RKO (cell line): ENCODE measurements at places on chromosomes 11 and 22.

DNA sequence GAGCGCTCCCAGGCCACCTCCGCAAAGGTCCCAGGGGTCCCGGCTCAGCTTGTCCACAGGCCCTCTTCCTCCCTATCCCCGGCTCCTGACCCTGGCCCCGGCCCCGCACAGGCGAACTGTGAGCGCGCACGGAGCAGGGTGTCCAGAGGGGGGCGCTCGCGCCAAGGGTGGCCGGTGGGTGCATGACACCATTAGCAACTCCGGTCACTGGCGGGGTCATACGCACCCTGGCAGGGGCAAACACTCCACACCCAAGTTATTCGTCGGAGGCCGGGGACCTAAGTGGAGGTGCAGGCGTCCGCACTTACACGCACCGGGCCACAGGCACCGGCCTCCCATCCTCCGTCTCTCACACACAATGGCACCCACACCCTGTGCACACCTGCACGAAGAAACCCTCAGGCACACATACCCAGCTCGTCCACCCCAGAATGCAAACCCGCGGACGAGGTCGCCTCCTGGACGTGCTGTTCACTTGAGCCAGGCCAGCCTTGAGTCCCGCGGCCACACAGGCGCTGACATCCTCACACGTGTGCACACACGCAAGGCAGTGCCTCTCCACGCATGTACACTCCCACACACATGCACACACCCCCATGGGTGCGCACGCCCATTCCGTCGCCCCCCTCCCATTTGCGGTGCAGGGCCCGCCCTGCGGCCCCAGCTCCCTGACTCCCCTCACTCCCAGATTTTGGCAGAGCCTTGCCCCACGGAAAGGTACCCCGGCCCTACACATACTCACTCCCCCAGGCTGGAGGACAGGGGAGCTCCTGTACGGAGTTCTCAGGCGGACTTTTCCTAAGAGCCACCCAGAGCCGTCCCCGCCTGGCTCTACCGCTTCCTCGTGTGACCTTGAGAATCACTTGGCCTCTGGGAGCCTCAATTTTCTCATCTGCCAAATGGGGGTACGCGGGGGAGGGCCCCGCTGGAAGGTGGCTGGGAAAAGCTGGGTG, at the start of gene RASGRP2:
TSS of gene RASGRP2 (minus strand) at position 552 of the 953 bp plus-strand sequence. CDS start 1,276 bp downstream, outside the sequence.
- no peak for DNase-seq

DNA sequence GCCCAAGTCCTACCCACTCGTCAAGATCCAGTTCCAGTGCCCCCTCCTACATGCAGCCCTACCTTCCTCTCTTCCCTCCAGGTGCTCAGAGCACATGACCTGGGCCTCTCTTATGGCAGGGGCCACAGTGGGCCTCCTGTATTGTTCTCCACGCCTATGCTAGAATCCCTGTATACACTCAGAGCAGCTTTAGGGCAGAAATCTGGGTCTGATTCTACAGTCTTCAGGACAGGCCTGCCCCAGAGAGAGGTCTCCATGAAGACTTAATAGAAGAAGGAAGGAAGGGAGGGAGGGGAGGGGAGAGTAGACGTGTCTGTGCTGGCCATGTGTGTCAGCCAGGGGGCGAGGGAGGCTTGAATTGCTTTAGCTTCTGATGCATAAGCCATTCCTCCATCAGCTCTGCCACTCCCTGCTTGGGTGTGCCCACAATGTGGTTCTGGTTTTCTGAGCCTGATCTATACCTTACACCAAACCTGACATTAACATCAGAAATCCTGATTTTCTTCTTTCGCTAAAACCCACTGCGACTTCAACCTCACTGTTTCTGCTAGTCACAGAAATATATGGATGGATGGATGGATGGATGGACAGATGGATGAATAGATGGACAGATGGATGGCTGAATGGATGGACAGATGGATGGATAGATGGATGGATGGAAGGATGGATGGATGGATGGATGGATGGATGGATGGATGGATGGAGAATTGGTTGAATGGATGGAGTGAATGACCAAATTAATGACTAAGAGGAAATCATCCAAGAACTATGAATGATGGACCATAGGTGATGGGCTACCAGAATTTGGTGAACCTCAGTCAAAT, 56.6 kb upstream of the PRDM11 start:
- DNase-seq = no peak

DNA sequence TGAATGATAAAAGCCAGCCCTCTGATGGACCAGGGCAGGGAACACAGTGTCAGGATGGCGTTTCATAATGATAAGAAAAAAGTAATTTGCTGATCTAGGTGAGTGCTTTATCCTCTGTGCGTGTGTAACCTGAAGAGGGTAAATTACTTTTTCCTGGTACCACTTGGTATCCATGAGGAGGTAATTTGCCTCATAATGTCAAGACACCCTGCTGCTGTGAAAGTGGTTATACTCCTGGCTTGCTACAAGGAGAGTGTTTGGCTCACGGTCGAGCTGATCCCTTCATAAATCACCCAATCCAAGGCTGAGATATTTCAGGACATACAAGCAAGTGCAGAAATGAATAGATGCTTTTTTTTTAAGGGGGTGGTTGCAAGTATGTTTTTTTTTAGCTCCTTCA, 207.2 kb upstream of the PGR start:
- DNase-seq = no peak

DNA sequence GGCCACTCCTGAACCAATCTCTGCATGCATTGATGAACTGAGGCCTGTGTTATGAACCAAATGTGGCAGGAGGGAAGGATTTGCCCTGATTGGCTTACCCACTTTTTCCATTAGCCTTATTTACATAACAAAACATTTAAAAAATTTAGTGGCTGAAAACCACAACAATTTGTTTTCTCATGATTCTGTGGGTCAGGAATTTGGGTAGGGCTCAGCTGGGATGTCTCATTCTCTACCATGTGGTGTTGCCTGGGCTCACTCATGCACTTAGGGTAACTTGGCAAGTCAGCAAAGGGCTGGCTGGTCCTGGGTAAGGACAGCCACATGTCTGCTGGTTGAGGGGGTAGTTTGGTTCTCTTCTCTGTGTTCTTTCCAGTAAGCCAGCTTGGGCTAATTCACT, 35.1 kb upstream of the CYP2R1 start:
- no peak for DNase-seq

GRCh38 chr11:73229321-73229895, 11.3 kb downstream of the P2RY2 start:
- DNase-seq = no peak

GRCh38 chr11:77071077-77071476, 4.3 kb downstream of the CAPN5 start:
- no peak for DNase-seq

GRCh38 chr11:36492724-36493304, 17.3 kb downstream of the TRAF6 start:
- DNase-seq = peak; percentile 72

DNA sequence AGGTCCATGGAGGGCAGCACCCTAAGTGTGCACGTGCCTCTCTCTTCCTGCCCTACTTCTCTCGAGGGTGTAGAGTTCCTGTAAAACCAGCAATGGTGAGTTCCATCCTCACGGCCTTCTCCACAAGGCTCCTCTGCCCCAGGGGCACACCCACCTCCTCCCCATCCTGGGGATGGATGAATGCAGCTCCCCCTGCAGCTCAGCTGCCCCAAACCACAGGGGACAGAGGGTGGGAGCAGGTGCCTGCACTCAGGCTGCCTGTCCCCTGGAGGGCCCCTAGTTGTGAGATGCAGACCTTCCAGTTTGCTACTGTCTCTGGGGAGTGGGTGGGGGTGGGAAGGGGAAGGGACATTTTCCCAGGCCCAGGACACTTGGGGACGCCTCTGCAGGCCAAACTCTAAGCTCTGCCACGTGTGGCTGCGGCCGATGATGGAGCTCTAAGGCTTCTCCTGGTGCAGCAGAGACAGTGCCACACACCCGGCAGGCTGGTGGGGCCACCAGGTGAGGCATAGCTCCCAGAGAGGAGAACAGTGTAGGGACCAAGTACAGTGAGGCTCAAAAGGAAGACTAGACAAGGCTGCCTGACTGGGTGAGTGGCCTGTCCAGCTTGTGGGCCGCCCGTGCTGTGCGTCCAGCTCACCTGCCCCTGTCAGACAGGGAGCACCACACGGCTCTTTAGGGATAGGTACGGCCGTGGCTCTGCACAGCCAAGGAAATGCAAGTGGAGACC, 540.9 kb downstream of the TBC1D22A start:
- no peak for DNase-seq

- DNase-seq = no peak
Observed at GRCh38 chr11:27976262-27976661, 131.7 kb downstream of the KIF18A start.

DNA sequence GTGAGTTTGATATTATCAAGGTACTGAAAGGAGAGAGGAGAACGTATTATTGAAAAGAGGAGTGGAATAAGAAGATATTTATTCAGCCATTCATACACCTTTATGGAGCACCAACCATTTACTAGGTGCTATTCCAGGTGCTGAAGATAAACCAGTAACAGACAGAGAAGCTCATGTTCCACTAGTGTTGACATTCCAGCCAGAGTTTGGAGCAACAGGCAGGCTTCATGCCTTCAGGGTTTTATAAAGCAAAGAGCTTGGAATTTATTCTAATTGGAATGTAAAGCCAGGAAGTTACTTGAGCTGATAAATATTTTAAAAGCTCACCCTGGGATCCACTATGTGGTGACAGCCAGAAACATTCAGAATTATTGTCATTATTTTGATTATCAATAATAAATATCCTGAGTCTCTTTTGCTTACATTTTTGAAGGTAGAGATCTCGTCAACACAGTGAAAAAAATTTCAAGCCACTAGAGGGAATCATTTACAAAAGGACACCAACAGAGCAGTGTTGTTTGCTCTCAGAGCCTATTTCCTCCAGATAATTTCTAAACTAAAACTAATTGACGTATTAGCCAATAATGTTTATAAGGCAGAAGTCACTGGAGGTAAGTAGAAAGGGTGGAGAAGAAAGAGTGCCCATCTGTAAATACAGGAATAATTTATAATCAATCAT, 172.0 kb downstream of the KCNA4 start:
- DNase-seq = no peak

- no peak for DNase-seq
Observed at GRCh38 chr11:62104816-62105653, 18.8 kb upstream of the INCENP start.

DNA sequence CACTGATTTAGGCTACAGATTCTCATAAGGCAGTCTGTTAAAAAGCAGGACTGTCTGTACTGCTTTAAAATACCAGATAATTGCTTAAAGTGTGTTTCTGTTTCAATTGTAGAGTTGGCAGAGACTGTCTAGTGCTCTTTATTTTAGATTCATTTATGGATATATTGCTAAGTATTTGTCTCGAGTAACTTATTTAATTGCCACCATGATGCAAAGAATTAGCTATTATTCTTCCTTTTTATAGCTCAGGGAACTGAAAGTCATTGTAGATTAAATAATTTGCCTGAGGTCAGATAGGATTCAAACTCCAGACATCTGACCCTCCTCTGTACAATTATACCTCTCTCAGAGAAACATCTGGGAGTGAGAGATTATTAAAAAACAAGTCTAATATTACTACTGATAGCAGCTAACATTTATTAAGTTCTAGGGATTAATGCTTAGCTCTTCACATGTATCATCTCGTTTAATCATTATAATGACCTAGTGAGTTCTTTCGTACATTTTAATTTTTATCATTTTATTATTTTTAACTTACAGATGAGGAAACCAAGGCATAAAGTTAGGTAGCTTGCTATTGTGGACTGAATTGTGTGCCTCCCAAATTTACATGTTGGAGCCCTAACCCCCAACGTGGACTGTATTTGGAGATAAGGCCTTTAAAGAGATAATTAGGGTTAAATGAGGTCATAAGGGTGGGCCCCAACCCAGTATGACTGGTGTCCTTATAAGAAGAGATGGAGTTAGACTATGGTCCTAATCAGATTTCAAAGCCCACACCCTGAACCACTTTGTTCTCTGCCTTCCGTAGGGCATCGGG, 19.7 kb upstream of the RAG2 start:
- DNase-seq = no peak

GRCh38 chr11:133366147-133366546, 166.2 kb downstream of the OPCML start:
- DNase-seq = no peak

DNA sequence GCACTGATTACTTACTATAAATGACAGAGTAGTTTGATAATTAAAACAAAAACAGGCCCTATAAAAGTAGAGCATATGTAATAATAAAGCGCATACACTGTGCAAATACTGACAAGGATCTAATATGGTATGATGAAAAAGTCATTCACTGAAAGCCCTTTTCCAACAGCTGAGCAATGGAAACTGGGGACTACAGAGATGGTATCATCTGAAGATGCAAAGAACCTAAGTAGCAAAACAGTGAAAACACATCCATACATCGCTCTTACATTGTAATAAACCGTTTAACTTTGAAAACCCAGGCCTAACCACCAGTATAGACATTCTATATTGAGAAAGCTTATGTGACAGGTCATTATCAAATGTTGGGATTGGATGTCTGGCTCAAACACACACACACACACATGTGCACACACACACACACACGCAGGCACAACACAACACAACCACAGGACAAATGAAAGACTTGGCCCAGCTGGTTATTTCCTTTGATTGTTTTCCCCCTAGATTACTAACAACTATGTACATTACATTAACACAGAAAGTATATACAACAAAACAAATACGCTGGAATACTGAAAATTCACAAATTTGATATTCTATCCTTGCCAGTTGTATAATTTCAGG, 119.5 kb downstream of the APOL5 start:
- DNase-seq = peak; percentile 59

GRCh38 chr22:44249376-44250147, 63.2 kb downstream of the SHISAL1 start:
- no peak for DNase-seq

DNA sequence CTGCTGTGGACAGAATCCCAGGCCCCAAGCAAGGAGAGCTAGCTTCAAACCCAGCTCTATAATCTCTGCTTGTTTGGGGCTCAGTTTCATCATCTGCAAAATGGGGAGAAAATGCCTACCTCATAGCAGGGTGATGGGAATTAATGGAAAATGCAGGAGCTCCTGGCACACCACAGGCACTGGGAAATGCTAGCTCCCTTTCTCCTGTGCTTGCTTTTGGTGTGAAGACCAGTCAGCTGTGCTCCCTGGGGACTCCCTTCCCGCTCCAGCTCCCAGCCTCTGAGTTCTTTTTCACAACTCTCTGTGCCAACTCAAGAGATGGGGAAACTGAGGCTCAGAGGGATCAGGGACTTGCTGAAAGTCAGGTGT, 8.2 kb upstream of the SERPINH1 start:
- DNase-seq = no peak

DNA sequence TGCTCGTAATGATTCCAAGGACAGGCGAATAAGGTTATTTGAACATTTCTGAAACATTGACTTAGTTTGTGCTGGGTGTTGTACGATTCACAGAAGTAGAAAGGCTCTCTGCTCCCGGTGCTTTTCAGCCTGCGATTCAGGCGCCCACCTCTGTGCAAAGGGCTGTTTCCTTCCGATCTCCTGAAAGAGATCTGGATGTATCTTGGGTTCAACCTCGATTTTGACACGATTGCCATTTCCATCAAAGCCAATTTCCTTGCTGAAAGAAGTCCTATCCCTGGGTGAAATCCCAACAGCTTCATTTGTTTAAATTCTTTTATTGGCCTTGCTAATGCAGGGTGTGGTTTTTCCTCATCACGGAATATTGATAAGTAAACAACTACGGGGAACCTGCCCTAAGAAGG, 1.1 kb upstream of the ZC3H12C start:
- no peak for DNase-seq
